ENCODE measurements at places on chromosomes 2 and 18.

DNA sequence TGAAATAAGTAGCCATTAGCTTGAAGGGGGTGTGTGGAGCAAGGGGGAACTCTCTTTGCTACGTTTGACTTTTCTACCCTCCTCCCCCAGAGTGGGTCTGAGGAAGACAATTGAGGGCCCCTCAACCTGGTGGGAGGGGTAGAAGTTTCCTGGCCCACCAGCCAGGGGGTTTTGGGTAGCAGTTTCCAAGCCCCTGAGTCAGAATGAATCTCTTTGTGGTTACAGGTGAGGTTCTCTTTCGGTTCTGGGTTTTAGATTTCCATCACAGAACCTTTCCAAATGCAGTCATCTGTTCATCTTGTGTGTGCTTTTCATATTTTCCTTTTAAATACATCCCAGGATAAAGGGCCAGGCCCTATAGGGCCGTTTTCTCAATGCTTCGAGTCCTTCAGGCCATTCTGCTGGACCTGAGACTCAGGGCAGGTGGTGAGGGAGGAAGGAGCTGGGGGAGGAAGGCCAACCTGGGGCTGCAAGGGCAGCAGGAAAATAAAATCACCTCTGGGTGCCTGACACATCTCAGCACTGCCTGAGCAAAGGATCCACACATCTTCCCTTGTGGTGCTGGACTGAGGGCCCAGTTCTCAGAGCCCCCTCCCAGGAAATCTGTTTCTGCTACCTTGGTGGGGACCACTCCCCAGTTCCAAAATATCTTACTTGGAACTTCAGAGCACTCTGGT lies 4.7 kb downstream of the LBH start:
- no peak for DNase-seq

DNA sequence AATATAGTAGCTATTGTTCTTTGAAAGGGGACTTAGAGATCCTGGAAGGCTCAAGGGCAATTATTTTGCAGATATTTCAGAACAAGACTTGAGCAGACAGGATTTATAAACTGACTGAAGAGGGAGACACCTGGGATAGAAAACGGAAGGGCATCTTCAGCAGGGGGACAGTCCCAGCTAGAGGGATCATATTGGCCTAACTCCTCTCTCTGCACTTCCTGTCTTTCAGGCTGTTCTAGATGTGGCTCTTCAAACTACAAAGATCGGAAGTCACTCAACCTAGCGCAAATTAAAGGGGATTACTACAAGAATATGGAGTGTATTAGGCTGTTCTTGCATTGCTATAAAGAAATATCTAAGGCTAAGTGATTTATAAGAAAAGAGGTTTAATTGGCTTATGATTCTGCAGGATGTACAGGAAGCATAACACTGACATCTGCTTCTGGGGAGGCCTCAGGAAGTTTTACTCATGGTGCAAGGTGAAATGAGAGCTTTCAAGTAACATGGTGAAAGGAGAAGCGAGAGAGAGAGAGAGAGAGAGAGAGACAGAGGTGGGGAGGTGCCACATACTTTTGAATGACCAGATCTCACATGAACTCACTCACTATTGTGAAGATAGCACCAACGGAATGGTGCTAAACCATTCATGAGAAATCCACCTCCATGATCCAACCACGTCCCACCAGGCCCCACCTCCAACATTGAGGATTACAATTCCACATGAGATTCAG lies 5.3 kb upstream of the CTIF start:
- DNase-seq, result no peak

- DNase-seq, result no peak
These were observed 229.1 kb upstream of the SLC14A2 start for GRCh38 chr18:45386041-45386655.

GRCh38 chr2:199339891-199340605 lies 117.7 kb downstream of the SATB2 start:
- DNase-seq, result no peak
